Stimulated activated CD4-positive, alpha-beta T cell treated with anti-CD3 and anti-CD28 coated beads, Interleukin-4, amount 100 ng/mL, for 4 hours (primary cell): ENCODE measurements at places on chromosomes 3 and 15.

GRCh38 chr15:36666228-36666905 is 86.9 kb downstream of the CDIN1 start:
- no peak for DNase-seq

DNA sequence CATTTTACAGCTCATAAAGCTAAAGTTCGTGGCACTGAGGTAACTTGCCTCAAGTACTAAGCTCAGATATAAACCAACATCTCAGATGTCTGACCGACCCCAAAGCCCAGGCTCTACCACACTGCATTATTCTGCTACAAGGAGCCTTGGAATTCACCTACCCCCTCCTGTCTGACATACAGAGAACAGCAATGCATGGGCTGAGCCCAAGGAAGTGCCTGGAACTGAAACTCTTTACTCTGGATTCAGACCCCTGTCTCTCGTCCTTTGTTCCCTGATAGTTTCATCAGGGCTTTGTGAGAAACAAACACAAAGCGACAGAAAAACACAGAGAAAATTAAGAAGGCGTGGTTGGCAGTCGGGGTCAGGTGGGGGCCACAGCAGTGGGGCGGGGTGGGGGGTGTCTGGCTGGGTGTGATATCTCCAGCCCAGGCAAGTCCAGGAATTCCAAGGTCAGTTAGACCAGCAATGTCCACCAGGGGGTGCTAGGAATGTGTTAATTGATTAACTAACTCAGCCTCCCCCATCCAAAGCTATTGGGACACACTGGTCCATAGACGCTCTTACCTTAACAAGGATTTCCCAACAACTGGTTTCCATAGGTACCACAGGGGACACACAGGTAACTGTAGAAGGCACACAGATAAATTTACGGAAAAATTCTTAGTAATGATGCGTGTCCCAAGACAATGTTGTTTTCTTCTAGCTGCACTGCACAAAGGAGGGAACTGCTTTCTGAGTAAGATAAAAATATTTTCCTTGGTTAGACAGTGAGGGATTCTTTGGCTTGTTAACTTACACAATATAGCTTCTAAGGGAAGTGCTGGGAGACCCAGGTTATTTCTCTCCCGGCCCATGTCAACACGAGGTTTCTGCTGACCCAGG is 18.8 kb upstream of the SSUH2 start:
- peak; percentile 21 for DNase-seq

- DNase-seq = no peak
Observed at GRCh38 chr3:97687734-97688133, 76.8 kb upstream of the ARL6 start.

GRCh38 chr15:70715840-70716485 is 47.4 kb downstream of the UACA start:
- no peak for DNase-seq

GRCh38 chr3:178454726-178455125 is 81.5 kb upstream of the KCNMB2 start:
- DNase-seq = no peak

- DNase-seq = no peak
Observed at GRCh38 chr15:70437089-70437488, 326.3 kb downstream of the UACA start.

DNA sequence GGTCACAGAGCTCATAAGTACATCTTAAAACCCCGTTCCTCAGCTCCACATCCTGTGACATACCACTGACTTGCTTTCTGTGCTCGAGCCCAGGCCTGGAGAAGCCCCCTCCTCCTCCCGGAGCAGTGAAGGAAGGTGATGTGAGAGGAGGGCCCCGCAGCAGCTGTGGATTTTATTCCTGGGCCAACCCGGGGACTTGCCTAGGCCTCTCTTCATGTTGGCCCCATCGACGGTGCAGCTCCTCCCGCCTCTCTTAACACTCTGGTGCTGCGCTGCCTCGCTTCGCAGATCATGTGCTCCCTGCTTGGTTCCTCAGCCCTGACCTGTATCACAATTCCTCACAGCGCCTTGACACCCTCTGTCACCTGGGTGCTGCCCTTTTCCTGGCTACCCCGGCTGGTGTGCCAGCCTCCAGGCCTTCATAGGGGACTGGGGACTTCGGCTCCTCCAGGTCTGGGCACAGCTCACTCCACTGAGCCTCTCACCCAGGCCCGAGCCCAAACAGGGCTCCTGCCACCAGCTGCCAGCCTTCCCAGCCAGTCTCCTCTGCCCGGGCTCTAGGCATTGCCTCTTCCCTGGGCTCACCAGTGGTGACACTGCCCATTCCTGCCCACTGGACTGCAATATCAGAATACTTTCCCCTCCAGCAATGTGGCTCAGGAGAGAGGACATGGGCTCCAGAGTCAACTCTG is 21.5 kb downstream of the MAGEF1 start:
- no peak for DNase-seq

DNA sequence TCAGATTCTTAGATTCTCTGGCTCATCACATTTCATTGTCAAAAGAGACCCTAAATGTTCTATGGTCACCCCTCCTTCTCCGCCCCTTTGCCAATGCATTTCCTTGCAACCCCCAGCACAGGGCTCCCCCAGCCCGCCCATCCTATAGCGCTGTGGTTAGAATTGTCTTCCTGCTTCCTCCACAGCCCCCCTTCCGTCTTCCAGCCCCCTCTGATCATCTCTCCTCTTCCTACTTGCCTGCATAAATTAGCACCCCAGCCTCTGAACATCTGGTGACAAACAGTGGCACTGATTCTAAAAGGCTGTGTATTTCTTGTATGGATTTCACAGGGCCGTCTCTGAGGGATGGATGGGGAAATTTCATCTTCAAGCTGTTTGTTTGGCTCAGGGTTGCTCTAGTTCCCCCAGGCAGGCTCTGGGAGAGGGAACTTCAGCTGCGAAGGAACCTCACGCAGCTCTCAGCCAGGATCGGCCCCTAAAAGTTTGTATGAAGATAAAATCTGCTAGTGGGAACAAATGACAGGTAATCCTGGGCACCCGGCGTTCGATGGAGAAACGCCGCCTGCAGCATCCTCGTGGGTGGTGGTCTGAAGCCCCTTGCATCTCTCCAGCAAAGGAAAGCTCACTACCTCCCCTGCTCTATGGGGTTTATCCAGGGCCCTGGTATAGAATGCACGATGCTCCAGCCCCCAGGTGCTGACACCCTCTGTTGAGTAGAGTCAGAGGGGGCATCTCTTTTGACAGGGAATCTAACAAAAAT is 83.0 kb downstream of the WNT7A start:
- DNase-seq = no peak

- DNase-seq = no peak
Observed at GRCh38 chr3:173938616-173939015, 541.1 kb downstream of the NLGN1 start.

DNA sequence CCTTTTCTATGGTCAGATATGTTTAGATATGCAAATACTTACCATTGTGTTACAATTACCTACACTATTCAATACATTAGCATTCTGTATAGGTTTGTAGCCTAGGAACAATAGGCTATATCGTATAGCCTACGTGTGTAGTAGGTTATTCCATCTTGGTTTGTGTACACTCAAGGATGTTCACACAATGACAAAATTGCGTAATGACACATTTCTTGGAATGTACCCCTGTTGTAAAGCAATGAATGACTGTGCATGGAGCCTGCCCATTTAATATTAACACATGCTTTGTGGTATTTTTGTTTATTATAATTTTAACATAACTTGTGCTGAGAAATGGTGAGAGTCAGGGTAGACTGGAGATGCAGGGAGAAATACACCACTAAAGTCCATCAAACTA is 154.9 kb downstream of the LEKR1 start:
- no peak for DNase-seq

DNA sequence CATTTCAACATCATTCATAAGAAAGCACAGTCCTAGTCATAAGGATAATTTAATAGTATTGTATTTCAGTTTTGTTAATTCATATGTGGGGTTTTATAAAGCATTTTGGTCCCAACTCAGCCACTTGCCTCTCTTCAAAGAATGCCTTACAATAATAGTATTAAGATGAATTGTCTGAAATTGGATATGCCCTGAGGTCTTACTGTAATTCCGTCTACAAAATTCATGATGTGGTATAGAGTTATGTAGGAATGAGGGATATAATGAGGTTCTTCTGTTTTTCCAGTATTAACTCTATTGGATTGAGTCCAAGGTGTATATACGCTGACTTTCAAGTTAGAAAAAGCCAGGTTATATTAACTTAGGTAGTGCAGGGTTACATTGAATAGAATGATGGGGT is 177.0 kb downstream of the GOLIM4 start:
- DNase-seq = no peak

DNA sequence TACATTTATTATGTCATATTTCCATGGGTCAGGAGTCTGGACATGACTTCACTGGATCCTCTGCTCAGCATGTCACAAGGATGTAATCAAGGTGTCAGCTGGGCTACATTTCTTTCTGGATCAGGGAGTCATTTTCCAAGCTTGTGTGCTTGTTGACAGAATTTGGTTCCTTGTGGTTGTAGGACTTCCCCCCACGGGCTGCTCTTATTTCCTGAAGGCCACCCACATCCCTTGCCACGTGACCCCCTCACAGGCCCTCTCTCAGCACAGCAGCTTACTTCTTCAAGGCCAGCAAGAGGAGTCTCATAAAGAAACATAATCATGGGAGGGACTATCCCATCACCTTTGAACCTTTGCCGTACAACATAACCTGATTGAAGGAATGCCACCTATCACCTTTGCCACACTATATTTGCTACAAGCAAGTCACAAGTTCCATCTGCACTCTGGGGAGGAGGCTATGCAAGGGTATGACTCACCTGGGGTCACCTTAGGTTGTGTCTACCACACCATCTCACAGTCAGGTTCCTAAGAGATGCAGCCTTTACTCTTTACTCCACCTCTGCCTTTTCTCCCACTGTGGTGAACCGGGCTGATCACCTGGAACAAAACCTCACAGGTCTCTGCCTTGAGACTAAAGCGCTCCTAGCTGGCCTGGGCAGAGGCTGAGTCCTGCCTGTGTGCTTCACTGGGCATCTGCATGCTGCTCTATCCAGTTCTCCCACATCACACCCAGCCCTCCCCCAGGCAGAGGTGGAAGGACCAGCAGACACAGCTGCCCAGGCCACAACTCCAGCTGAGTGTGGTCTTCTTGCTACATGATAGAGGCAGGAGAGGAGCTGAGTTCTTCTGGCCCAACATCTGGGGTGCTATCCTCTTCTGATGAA is 13.5 kb downstream of the RAB6B start:
- DNase-seq = no peak

GRCh38 chr15:74124196-74124595 is 6.2 kb upstream of the ISLR2 start:
- no peak for DNase-seq

DNA sequence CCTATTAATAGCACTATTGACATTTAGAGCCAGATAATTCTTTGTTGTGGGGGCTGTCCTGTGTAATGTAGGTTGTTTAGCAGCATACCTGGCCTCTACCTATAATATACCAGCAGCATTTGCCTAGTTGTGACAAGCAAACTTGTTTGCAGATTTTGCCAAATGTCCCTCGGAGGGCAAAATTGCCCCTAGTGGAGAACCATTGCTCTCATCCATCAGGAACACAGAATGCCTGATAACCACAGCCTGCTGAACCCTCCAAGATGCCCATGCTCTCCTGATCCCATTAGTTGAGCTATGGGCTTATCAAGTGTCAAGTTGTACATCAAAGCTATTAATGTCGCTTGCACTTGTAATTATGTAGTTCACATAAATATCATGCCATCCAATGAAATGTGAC is 15.0 kb upstream of the KBTBD8 start:
- DNase-seq = no peak

GRCh38 chr15:54599386-54599785 is 597.4 kb downstream of the RSL24D1 start:
- DNase-seq = no peak

DNA sequence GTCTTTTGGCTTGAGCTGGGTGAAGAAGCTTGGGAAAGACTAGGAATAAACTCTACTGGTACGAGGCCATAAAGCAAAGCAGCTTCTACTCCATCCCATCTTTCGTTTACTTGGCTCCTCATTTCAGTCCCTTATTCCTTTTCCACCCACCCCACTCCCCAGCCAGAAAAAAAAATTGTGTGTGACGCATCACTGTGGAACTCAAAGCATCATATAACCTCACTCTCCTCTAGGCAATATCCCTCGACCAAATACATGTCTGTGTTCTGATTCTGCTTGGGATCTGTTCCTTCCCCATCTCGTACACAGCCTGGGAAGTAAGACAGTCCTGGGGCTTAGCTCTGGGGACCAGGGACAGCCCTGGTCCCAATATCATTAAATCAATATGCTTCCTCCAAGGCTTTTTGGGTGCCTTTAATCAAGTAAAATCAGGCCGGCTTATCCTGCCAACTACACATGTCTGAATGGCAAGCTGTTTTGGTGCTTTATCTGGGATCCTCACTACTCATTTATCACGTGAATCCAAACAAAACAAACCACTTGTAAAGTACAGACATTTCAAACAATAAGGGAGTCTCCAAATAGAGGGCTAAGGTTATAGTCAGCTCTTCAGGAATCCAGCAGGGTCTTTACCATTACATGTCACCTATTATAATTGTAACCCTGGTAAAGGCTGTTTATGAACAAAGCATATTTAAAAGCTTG is 74.9 kb upstream of the ZBED2 start:
- DNase-seq = no peak

DNA sequence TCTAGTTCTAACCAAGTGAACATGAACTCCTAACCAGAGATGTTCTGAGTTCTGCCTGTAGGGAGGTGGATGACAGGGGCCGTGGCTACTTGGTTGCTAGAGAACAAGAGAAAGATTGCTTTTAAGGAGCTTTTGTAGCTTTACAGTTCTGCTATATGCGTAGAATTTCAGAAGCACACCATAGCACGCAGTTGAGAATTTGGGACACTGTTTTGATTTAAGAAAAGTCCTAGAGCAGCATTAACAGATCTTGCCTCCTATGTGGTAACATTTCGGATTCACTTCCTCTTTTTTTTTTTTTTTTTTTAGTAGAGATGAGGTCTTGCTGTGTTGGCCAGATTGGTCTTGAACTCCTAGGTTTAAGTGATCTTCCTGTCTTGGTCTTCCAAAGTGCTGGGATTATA is 181.7 kb downstream of the TCF12 start:
- no peak for DNase-seq

DNA sequence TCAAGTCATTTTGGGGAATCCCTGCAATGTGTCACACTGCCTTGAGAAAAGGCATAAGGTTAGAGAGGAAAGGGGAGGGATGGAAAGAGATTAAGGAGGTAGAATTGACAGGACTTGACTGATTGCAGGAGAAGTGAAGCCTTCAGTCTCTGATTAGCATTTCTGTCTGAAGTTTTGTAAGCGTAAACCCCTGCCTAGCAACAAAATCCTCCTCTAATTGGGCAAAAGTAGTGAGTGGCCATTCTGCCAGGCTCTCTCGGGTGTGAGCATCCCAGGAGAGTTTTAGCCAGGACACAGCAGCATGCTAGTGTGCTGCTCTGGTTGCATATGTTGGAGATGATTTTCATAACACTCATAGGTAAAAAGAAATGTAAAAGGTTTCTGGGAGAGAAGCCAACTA is 117.0 kb upstream of the MRPL3 start:
- no peak for DNase-seq

DNA sequence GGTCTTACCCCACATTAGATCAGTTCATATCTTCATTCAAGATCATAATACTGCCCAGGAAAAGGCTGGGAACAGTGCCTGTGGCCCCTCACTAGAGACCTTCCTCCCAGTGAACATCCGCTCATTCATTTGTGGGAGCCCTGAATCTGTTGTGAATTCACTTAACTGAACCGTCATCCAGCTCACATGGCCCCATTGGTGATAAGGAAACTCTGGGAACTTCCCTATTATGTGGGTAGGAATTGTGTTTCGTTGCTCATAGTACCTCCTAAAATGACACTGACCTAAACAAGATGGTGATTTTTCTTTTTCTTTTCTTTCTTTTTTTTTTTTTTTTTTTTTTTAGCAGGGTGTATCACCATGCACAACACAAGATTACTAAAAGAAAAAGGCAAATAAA is 6.8 kb upstream of the MESP2 start:
- DNase-seq = no peak
